HL-60 (cell line): ENCODE measurements at places on chromosomes 3 and 15.

DNA sequence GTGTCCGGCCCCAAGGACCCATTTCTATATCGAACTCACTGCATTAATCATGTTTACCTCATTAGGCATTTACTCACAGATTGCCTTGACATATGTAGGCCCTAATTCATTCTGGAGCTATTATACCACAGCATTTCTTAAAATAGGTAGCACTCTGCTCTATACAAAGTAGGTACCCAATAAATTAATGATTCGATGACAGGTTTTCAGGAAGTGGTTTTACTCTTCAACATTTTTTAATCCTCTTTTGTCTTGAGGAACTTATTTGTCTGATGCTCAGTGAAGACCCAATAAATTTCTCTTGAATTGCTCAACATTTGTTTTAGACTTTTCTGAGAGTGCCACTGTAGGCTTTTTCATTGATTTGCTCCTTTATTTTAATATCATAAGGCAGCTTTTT is 12.1 kb downstream of the TGFBR2 start:
- DNase-seq, result no peak

DNA sequence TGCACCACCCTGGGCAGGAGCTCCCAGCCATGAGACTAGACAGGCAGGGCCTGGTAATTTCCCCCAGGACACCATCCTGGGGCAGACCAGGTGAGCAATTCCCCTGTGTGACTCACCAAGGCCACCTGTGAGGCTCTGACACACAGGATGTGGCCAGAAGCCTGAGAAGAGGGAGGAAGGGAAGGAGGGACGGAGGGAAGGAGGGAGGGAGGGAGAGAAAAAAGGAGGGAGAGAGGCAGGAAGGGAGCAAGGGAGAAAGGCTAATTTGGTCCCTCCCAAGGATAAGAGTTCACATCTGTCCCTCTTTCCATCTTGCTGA is 25.9 kb downstream of the WNT7A start:
- DNase-seq, result no peak

DNA sequence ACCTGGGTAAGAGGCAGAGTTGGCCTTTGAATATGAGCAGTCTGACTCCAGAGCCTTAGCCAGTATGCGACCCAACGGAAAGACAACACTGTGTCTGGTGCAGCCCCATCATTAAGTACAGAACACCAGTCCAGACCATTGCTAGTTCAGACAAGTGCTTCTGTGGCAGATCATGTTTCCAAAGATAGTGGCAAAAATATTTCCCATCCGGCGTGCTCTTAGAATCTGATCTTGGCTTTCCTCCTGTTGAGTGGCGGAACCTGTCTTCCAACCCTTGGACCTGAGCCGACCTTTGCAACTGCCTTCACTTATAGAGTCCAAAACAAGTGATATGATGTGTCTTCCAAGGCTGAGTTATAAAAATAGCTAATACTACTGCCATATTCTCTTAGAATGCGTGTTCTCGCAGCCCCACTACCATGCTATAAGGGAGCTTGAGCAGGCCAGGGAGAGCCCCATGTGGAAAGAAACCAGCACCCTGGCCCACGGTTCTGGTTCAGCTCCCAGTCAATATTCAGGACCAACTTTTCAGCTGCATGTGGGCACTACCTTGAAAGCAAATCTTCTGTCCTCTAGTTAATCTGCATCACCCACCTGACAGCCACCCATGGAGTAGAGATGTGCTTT is 322.4 kb upstream of the SLCO3A1 start:
- no peak for DNase-seq

GRCh38 chr3:173685456-173685855 is 287.9 kb downstream of the NLGN1 start:
- DNase-seq, result no peak

DNA sequence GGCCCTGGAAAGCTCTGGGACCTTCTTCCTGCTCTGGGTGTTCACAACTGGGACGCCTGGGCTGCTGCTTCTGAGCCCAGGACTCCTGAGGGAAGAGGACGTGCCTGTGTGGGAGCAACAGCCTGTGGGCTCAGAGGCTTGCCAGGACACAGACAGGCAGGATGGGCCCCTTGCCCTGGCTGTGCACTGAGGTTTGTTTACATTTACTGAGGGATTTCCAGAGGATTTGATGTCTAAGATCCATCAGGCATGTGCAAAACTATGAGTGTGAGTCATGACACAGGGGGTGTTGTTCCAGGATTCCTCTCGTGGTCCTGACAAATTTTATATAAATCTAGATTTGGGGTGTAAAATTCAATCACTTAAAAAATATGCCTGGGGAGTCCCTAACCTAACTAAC is 10.6 kb downstream of the CCR9 start:
- DNase-seq, result no peak

DNA sequence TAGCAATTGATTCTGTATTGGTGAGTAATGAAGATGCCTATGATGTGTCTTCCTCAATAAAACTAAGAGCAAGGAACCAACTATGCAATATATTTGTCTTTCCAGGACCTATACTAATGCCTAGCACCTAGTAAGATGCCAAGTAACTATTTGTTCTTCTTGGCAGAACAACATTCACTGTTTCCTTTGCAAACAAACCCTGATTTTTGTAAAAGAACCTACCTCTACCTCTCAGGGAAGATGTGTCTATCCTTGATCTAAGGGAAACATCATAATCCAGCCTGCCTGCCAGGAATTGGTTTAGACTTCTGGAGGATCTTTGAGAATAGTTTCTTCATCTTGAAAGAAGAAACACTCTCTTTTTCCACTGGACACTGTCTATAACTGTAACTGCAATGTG is 3.8 kb upstream of the ADPRH start:
- no peak for DNase-seq

DNA sequence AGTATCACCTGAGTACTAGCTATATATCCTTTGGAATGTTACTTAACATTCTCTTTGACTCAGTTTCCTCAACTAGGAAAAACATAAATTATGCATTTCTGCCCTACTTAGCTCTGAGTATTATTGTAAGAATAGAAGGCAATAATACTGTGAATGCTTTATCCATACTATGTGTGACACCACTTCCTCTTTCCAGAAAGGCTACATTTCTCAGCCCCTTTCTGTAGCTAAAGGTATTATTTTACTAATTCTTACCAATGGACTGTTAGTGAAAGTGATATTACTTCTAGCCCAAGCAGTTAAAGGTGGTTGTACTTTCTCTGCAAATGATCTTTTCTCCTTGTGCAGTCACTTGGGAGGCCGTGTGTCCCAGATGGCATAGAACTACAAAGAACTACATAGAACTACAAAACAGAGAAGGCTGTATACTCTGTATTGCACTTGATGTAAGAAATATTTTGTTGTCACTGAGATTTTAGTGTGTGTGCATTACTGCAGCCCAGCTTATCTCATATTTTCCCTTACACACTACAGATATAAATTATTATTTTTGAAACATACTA is 35.1 kb downstream of the MYH15 start:
- DNase-seq, result no peak

GRCh38 chr3:116445311-116445841 is at the start of gene LSAMP:
TSS of gene LSAMP (minus strand) at chr3:116445487.
- no peak for DNase-seq

GRCh38 chr3:78893161-78893560 is 874.6 kb downstream of the ROBO1 start:
- DNase-seq, result no peak

GRCh38 chr3:49026536-49026935 is 2.7 kb downstream of the IMPDH2 start:
- no peak for DNase-seq

GRCh38 chr3:14820156-14820555 is 1.4 kb downstream of the FGD5 start:
- DNase-seq, result no peak

DNA sequence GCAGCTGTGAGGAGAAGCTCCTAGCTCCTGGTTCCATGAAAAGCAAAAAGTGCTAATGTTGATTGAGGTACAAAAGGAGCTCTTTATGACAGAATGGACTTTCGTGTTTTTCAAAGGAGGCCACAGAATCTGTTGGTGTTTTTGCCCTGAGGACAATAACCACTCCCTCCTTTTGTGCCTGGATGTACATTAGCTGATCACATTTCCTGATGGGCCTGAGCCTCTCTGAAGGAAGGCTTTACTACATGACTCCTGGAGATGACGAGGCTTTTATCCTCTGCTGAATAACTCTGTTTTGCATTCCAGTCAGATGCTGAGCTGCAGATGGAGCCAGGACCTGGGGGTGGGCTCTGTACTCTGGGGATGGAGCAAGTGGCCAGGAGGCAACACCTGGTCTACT is 301.9 kb downstream of the CACNA2D3 start:
- no peak for DNase-seq

- no peak for DNase-seq
Measured at GRCh38 chr3:98801043-98801747, 38.1 kb downstream of the ST3GAL6 start.

- DNase-seq, result no peak
Measured at GRCh38 chr3:55639896-55640765, 153.0 kb upstream of the WNT5A start.

GRCh38 chr3:122947738-122948137 is 79.8 kb downstream of the SEMA5B start:
- no peak for DNase-seq

DNA sequence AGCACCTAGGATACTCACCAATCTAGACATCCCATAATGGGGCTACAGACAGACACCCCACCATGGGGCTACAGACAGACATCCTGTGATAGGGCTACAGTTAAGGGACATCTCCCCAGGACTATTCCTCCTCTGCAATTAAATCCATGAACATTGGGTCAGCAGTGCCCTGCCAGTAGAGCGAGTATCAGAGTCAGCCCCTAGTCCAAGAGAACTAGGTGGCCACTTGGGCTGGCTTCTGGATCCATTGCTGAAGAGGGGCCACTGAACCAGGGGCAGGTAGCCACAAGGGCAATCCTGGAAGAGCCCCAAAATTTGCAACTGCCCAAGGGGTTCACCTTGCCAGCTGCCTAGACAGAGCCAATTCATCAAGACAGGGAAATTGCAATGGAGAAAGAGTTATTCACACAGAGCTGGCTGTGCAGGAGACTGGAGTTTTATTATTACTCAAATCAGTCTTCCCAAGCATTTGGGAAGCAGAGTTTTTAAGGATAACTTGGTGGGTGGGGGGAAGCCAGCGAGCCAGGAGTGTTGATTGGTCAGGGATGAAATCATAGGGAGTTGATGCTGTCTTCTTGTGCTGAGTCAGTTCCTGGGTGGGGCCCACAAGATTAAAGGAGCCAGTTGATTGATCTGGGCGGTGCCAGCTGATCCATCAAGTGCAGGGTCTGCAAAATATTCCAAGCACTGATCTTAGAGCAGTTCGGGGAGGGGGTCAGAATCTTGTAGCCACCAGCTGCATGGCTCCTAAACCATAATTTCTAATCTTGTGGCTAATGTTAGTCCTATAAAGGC is 170.2 kb upstream of the SMAD3 start:
- DNase-seq, result no peak

DNA sequence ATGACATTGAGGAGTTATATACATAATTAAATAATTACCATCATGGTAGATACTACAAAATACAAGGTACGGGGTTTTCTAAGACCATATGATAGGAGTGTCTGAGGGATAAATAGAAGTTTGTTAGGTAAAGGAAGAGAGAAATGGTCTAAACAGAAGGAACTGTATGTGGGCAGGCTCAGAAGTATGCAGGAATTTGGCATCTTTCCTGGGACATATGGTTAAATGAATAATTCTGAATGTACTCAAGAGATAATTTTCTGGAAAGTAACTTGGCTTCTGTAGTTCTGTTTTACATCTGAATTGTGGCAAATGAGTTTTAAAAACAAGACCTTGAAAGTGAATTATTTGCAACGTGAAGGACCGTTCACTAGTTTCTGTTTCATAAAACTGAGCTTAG is 17.5 kb downstream of the LMCD1 start:
- DNase-seq, result no peak

DNA sequence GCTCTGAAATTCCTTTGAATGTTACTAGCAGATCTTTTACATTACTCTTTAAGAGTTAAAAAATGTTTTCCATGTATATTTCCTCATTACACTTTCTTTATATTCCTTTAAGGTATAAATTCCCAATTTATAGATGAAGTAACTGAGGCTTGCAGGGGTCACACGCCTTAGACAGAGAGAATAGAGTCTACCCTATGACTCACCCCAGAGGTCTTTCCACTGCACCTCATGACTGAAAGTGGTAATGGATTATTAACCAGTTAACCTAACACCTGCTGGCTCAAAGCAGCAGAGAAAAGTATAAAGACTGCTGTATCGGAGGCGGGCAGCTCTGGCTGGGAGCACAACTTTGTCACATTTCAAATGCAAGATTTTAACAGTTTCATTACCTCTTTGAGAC is 37.7 kb downstream of the LDHAL6B start:
- DNase-seq, result no peak

GRCh38 chr15:52113235-52113634 is 660 bp upstream of the BCL2L10 start:
- DNase-seq, result no peak

DNA sequence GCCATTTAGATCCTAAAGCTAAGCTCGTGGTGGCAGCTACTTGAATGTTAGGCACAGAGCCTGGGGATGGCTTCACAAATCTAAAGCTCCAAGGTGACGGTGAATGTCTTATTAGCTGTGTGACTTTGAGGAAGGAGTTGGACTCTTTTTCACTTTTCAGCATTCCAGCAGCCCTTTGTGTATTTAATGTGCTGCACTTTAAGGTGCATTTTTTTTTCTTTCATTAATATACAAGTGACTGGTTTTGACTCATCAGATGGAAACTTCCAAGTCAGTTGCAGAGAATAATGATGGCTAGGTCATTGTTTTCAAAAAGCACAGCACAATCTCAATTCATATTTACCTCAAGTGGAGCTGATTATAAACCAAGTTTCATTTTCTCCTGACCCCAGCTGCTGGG is 55.8 kb downstream of the TMED3 start:
- no peak for DNase-seq

- no peak for DNase-seq
Measured at GRCh38 chr3:70880421-70880820, 568.0 kb upstream of the MDFIC2 start.
